Astrocyte (in vitro differentiated cells and primary cell): ENCODE measurements at places on chromosomes 6 and 20.

GRCh38 chr6:168527451-168528210 is 86.6 kb downstream of the SMOC2 start:
- DNase-seq: peak; percentile 67

DNA sequence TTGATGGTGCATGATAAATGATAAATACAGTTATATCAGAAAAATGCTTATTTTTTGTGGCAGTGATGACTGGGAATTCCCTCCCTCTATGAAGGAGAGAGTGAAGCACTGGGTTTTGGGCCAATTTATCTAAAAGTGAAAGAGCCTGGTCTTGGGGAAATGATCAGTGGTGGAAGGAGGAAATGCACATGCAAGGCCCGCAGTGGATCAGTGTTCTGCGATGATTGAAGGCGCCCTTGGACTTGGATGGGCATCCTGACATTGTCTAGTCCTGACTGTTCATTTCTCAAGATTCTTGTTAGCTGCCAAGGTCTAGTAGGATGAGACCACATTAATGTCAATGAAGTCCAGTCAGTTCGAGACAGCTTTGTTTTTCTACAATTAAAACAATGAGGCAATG is 272.0 kb upstream of the SLC35B3 start:
- DNase-seq: no peak

GRCh38 chr20:46811224-46812084 is 83.2 kb upstream of the EYA2 start:
- no peak for DNase-seq

DNA sequence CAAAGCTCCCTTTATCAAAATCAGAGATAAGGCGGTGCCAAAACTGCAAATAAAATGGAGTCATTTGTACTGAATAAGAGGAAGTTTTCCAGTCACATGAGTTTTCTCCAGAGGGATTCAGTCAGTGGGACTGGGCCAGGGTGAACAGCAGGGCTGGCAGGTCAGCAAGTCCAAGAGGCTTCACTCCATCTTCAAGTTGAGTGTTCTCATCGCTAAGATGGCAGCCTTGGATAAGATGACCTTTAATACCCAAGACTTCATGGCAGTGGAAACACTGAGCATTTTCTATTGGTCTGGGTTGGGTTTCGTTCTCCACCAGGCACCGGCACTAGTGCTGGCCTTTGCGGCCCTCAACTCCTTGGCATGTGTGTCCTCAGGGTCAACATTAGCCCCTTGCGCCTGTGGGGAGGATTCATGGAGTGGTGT is 29.3 kb upstream of the IGF2R start:
- peak; percentile 22 for DNase-seq

DNA sequence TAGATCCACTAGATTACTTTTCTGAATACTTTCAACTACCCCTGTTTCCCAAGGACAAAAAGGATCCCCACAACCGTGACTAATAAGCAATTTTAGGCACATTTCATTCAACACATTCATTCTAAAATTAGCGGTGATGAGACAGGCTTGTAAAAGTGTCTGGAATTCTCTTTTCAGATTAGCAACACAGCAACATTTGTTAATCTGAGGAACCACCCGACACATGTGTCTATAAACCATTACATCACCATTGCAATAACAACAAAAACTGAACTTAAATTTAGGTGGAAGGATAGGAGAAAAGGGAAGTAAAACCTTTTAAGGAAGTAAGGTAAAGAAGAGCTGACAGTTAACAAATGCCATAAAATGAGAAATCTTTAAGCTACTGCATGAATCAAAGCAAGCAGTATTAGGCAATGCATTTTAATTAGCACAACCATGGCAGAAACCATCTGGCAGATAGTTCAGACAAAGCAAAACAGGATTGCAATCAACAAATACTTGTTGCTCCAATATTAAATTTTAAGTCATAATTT is 49.1 kb downstream of the MAP3K7 start:
- DNase-seq: peak; percentile 55

GRCh38 chr20:37042986-37043972 is 52.5 kb downstream of the RBL1 start:
- no peak for DNase-seq

GRCh38 chr6:157058574-157058973 is 264.7 kb downstream of the TMEM242 start:
- DNase-seq: no peak

DNA sequence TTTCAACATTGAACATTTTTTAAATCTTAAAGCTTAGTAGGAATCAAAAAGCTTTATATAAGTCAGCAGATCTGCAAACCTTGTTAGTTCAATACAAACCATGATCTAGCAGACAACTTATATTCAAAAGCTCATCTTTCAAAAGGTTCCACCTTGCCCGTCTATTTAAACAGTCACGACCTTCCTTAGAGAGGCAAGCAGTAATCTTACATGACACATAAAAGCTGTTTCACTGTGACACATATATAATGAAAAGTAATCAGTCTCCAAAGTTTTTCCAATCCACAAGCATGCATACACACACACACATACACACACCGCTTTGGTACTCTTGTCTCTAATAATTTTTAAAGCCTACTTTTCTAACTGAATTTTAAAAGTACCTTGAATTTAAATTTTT is 12.9 kb downstream of the SOD2 start:
- no peak for DNase-seq

GRCh38 chr6:1745814-1746213 is 136.1 kb downstream of the FOXC1 start:
- no peak for DNase-seq

- peak; percentile 61 for DNase-seq
Measured at GRCh38 chr20:49928411-49929141, 7.6 kb upstream of the RNF114 start.

DNA sequence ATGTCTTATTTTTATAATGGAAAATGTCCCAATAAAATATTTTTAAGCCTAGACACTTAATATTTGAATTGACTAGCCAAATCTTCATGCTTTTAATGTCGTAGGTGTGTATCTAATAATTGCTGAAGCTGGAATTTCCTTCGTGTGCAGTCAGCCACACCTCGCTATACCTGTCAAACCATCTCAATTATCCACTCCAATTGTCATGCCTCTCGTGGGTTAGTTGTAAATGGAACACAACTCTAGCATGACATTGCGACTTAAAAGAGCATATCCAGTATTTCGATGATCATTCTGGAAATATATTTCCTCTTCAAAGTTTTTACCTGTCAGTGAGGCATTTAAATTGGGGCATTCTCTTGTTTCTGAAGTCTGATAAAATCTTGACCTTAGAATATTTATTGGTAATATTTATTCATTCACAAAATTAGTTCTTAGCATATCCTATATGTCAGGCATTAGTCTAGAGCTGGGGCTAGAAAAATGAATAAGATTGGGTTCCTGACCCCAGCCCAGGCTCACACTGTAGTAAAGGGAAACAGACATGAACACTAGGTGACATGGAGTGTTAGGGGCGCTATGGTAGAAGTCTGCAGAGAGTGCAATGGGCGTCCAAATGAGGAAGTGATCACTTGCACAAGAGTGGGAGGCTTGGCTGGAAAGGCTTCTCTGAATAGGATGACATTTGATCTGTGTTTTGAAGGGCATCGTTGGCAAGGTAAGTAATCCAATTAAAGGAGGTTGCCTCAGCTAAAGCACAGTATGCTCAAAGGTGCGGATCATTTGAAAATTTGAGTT is 11.0 kb upstream of the CFAP206 start:
- no peak for DNase-seq

GRCh38 chr6:147820520-147820919 is 312.0 kb downstream of the SAMD5 start:
- no peak for DNase-seq

DNA sequence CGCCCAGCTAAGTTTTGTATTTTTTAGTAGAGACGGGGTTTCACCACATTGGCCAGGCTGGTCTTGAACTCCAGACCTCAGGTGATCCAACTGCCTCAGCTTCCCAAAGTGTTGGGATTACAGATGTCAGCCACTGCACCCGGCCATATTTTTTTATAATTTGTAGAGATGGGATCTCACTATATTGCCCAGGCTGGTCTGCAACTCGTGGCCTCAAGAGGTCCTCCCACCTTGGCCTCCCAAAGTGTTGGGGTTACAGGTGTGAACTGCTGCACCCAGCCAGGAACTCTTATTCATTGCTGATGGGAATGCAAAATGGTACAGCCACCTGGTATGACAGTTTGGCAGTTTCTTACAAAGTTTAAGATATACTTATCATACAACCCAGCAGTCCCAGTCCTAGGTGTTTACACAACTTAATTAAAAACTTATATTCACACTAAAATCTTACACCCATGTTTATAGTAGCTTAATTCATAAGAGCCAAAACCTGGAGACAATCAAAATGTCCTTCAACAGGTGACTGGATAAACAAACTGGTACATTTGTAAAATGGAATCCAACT is 11.7 kb upstream of the STAU1 start:
- no peak for DNase-seq

GRCh38 chr6:50834929-50835410 is 16.3 kb downstream of the TFAP2B start:
- DNase-seq: no peak

GRCh38 chr6:3447005-3447404 is 9.8 kb downstream of the SLC22A23 start:
- no peak for DNase-seq
